ENCODE measurements at places on chromosomes 4 and X. TPM values are rescaled to one million over a fixed set of nuclear protein-coding genes. Genes with fewer than 3 reads are reported as not detected.

The IL21 gene
- polyA plus RNA-seq, result not detected

The CFAP99 gene
- polyA plus RNA-seq, result 0.79 TPM

The WAS gene
- 3.7 TPM for polyA plus RNA-seq

The MPP1 gene
- 36.8 TPM for polyA plus RNA-seq

The HSFX1 gene
- 1.9 TPM for polyA plus RNA-seq

The MRFAP1 gene
- 404 TPM for polyA plus RNA-seq

The AR gene
- polyA plus RNA-seq, result 3.4 TPM

The GAGE13 gene
- polyA plus RNA-seq, result 0.99 TPM

The UGT2A3 gene
- 1.9 TPM for polyA plus RNA-seq

The P2RY8 gene
- 0.93 TPM for polyA plus RNA-seq

The ZFYVE28 gene
- polyA plus RNA-seq, result 1.7 TPM

The CSAG1 gene
- not detected for polyA plus RNA-seq

The AFP gene
- polyA plus RNA-seq, result 110 TPM

The AFM gene
- polyA plus RNA-seq, result 13.2 TPM

The MAGT1 gene
- polyA plus RNA-seq, result 78.4 TPM

The NXF3 gene
- polyA plus RNA-seq, result not detected

The ATP2B3 gene
- polyA plus RNA-seq, result 0.14 TPM

The CTPS2 gene
- polyA plus RNA-seq, result 44.3 TPM

The S100P gene
- polyA plus RNA-seq, result 38.9 TPM

The FAM9C gene
- 0.32 TPM for polyA plus RNA-seq

The DIPK2B gene
- polyA plus RNA-seq, result 9.4 TPM

The OGT gene
- 280 TPM for polyA plus RNA-seq

The ENPEP gene
- polyA plus RNA-seq, result 158 TPM

The PRDM8 gene
- polyA plus RNA-seq, result 1.9 TPM

The MAGEC2 gene
- not detected for polyA plus RNA-seq

The ADGRG4 gene
- not detected for polyA plus RNA-seq

All from left renal pelvis (tissue), 4 donors.